ENCODE measurements at places on chromosomes 3 and 15.
A peak's percentile ranks its signal among the peaks of the same experiment; 100 is the strongest.

GRCh38 chr15:31871166-31871886, 159.0 kb upstream of the CHRNA7 start:
- DNase-seq = no peak

GRCh38 chr15:84645496-84645895, 8.6 kb downstream of the WDR73 start:
- no peak for DNase-seq

- no peak for DNase-seq
These were observed 151.7 kb downstream of the C3orf38 start for GRCh38 chr3:88301273-88301995.

GRCh38 chr3:176490357-176490756, 706.9 kb downstream of the TBL1XR1 start:
- DNase-seq = no peak

DNA sequence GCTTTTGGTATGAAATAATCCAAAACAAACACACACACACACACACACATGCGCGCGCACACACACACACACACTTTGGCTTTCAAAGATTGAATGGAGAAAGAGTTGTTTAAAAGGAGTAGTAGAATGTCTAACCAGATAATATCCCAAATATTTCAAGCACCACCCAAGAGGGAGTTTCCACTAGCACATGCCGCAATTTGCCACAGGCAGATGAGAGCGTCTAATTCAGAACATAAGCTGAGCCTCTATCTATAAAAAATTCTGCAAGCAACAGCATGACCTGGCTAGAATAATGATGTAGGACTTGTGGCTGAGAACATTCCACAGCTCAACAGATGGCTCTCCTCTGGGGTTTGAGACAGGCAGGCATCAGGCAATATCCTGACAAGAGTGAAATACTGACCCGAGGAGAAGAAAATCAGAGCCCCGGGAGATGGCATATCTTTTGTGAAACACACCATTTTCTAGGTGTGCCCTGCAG, 302.5 kb upstream of the GADL1 start:
- no peak for DNase-seq

GRCh38 chr3:136042608-136043221, 77.2 kb downstream of the PPP2R3A start:
- peak; percentile 29 for DNase-seq

- DNase-seq = no peak
These were observed 9.5 kb downstream of the ISL2 start for GRCh38 chr15:76345880-76346668.

GRCh38 chr3:72744330-72744729, 103.9 kb downstream of the SHQ1 start:
- DNase-seq = no peak

- DNase-seq = no peak
These were observed 10.7 kb upstream of the SHISA5 start for GRCh38 chr3:48514431-48515227.

DNA sequence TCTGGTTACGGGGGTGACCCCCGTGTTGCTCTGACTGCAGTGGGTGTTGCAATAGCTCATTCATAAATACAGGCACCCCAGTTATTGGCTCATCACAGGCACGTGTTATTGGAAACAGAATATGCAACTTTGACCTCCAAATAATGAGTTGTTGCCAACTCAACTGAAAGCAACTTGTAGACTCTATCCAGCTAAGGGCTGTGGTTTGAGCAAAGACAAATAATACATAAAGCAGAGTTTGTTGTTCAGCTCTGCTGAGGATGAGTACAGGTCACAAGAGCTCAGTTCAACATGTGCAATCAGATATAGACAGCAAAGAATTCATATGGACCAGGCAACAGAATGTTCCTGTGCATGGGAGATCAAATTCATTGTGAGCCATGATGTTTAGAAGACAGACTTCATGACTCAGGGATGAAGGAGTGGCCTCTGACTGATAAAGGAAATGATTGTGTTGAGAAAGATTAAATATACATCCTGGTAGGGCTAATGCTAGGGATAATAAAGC, 87.6 kb upstream of the LRIG1 start:
- no peak for DNase-seq

DNA sequence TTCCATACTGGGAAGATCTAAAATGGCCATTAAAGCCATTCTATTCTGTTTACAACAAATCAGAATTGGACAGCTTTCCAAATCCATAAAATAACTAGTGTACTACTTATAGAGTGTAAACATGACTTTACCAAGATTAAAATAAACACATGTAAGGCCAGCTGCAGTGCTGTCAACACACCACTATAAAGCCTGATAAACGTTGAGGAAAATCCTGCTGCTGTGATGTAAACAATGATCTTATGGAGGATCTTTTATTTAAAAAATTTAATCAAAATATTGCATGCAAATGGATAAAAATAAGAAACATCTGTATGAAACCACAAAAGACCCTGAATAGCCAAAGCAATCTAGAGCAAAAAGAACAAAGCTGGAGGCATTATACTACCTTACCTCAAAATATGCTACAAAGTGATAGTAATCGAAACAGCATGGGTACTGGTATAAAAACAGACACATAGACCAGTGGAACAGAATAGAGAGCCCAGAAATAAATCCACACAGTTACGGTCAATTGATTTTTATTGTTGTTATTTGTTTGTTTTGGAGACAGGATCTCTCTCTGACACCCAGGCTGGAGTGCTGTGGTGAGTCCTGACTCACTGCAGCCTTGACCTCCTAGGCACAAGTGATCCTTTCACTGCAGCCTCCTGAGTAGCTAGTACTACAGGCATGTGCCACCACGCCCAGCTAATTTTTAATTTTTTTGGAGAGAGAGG, 428.8 kb upstream of the C2CD4B start:
- DNase-seq = peak; percentile 23

GRCh38 chr15:68325726-68326125, 48.2 kb downstream of the FEM1B start:
- no peak for DNase-seq

GRCh38 chr3:66362541-66362941, 138.3 kb downstream of the LRIG1 start:
- no peak for DNase-seq

GRCh38 chr15:67433495-67434099, 87.3 kb upstream of the C15orf61 start:
- DNase-seq = no peak

DNA sequence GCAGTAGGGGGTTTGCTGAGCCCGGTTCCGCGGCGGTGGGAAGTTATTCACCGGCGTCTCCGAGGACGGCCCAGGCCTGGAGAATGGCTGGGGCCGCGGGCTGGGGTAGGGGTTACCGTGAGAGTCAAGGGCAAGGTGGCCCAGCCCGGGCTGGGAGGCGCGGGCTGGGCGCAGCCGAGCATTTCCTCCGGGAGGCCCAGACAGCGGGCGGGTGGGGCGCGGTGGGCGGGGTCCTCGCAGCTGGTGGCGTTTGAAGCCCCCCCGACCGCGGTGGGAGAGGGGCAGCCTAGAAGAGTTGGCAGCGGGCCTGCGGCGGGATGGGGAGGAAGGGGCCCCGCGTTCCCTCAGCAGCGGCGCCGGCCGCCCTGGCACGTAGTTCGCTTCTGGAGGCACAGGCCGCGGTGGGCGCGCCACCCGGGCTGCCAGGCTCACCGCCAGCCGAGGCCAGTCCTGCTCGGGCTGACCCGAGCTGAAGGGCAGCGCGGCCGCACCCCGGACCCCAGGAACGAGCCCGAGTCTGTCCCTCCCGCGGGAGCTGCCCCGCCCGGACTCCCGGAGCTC, 960 bp upstream of the KLF13 start:
- DNase-seq = no peak

DNA sequence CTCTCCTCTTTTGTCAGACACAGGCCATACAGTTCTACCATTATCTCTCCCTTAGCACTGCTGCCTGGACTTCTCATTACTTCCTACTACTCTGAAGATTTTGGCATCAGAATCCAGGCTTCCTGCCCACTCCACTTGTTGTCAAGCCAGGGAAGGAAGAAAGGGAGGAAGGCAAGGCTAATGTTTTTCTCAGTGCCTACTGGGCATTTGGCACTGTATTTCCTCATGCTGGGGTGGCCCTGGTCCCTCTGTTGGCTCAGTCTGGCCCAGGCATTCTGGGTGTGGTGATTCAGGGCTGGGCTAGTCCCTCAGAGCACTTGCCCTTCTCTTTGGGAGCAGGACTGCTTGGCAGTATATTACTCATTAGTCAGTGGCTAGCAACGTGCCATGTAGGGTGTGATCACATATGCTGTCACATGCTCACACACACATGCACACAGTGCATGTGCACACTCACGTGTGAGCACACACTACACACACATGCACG, 52.9 kb downstream of the BSN start:
- no peak for DNase-seq

DNA sequence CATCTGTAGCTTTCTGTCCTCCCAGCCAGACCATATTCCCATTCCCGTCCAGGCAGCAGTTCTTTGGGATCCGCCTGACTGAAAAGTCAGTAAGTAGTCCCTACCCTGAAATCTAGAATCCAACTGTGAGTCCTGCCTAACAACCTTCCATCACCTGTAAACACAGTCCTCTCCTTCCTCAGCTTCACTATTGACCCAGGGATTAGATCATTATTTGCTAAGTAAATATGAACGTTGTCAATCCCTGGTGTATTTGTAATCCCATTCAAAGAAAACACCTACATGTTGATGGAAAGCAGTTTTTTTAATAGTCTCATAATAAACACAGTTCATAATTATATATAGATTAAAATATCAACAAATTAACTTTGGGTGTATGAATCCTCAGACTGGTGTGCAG, 732 bp downstream of the SAXO2 start:
- peak; percentile 52 for DNase-seq

- DNase-seq = no peak
These were observed 462.7 kb downstream of the PLOD2 start for GRCh38 chr3:145698250-145698649.

- no peak for DNase-seq
These were observed 114.2 kb downstream of the PGPEP1L start for GRCh38 chr15:98893401-98893800.

GRCh38 chr3:155981669-155982068, 111.2 kb downstream of the GMPS start:
- no peak for DNase-seq

- DNase-seq = no peak
These were observed 452.2 kb downstream of the TUSC7 start for GRCh38 chr3:117161816-117162215.

DNA sequence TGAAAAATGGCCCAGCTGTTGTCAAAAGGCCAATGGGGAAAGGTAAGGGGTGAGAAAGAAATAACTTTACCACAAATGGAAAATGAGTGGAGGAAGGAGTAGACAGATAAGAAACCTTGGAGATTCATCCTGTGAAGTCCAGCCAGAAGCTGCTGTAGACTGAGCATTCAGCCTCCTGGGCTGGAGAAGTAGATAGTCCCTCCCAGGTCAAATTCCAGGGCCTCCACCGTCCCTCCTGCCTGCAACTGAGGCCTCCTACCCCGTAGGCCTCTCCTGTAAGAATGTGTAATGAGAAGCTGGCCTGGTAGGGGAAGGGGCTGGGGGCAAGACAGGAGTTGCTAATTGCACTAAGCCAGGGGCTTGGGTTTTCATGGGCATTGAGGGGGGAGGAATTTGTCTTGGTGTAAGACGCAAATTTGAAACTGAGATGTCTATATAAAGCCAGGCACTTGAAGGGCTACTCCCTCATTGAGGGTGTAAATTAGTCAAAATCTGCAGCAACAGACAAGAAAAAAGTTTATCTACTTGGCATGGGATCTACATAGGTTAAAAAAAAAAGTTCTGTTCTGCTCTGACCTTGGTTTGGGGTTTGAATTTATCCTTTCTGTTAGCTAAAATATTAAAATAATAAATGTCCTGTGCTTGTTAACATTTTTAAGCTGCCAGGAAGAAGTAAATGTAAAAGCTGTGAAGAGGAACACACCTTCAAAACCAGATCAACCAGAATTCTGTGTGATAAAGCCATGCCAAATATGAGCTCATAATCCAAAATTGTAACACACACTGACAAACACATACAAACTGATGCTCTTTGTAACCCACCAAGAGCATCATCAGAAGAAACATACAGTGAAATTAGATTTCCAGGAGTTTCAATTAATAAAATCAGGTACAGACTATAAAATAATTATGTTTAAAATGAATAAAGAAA, 1.7 kb upstream of the RBP2 start:
- DNase-seq = peak; percentile 33

DNA sequence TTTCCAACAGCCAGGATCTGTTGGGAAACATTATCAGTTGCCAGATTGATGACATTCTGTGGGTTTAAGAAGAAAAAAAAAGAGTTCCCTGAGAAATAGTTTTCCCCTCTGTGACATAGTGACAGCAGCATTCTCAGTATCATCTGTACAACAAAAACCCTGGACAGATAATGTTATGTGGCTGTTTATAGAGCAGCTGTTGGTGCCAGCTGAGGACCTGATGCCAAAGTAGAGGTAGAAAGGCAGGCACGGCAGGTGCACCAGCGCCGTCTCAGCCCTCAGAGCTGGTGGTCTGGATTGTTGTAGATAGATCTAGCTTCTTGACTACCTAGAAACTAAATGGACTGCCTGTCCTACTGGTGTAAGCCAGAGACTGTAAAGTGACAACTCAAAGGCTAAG, 56.2 kb upstream of the FILIP1L start:
- no peak for DNase-seq

- no peak for DNase-seq
These were observed 810.0 kb upstream of the NR2F2 start for GRCh38 chr15:95520511-95520910.

GRCh38 chr3:53850895-53851294, 4.5 kb downstream of the IL17RB start:
- no peak for DNase-seq

DNA sequence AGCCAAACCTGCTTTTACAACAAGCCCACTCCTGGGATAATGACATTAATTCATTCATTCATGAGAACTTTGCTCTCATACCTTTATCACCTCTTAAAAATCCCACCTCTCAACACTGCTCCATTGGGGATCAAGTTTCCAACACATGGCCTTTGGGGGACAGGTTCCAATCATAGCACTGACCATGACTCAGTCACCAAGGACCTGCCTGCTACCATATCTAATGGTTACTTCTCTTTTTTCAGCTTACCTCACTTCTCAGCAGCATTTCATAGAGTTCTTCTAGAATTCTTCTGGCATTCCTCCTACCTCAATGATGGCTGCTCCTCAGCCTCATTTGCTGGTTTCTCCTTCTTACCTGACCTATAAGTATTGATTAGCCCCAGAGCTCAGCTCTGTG, 36.9 kb upstream of the RYK start:
- no peak for DNase-seq

GRCh38 chr15:55253580-55253979, 36.0 kb downstream of the RAB27A start:
- no peak for DNase-seq

DNA sequence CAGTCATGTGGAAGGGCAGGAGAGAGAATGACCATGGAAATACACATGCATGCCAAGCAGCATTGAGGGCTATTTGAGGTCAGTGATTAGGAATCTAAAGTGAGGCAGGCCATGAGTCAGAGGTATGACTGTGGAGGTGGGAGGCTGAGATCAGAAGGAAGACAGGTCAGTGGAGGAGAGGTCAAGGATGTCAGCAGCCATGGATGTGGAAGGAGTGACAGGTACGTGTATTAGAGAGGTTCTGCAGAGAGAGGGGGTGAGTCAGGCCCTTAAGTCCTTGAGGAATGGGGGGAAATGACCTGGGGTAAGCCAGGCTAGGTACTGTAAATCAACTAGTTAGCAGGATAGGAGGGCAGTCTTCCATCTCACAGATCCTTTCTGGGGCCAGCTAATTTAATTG, 166.6 kb downstream of the ANO10 start:
- DNase-seq = no peak
